Left cardiac atrium (tissue), 4 donors: ENCODE measurements at places on chromosomes 2 and 18. TPM values are rescaled to one million over a fixed set of nuclear protein-coding genes. Genes with fewer than 3 reads are reported as not detected.

GRCh38 chr18:68667121-68667520 lies 47.8 kb downstream of the TMX3 start:
- DNase-seq: no peak

- DNase-seq: peak; percentile 36
Measured at GRCh38 chr2:176490061-176490861, 221.0 kb downstream of the MTX2 start.

DNA sequence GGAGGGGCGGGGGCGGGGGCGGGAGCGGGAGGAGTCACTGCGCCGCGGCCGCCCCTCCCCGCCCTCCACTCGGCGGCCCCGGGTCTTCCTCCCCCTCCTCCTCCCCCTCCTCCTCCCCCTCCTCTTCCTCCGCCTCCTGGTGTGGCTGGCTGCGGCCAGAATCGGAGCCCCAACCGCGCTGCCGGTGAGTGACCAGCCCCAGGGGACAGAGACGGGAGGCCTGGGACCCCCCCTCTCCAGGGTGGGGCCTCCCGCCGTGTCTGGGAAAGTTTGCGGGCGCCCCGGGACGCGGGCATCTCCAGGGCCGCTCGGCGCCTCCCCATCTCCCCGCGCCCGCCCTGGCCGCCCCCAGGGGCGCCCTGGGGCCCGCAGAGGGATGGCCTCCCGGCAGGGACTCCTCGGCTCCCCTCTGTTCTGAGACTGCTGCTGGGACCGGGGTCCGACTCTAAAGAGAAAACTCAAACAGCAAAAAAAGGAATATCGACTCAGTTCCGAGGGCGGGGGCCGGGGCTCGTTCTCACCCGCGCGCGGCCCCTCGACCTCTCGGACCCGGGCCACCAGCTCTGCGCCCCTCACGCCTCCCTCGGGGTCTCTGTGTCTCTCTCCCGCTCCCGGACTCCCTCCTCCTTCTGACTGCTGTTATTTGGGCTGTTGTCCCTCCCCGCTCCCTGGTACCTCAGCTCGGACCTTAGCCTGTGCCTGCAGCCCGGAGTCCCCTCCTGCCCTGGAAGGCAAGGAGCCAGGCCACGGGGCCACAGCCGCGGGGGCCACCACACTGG lies at the start of gene STON1:
TSS of gene STON1 (plus strand) at position 122 of the 779 bp plus-strand sequence. CDS start 50,480 bp downstream, outside the sequence.
- DNase-seq: peak; percentile 60

DNA sequence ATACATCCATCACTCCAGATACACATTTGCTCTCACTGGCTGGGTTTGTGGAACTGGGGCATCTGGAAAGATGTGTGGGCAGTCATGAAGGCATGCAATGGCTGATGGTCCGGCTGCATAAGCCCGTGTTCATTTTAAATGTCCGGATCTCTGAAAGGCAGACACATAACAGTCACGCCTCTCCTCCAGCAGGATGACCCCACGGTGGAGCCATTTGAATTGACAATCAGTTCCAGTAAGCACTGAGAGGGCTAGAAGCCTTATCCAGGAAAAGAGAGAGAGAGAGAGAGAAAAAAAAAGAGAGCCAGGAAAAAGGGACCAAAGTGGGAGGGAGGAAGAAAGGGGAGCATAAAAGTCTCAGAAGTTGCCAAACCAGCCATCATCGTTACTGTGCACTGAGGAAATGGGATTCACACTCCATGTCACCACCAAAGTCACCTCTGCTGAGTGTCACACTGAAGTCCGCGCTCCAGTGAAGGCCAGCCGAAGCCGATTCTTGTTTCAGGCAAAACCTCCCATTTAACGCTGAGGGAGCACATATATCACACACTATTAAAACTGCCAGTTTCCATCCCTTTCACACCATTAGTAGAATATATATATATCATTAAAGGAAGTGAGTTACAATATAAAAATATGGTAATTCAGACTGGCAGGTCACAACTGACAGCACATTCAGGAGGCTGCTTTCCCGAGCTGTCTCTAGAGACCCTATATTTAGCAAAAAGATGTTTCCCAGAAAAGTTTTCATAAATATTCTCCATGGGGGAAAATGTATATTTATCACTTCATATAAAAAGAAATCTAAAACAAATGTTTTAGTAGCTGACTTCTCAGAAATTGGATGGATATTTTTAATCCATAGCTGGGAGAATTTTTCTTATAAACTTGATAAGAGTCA lies 142.0 kb downstream of the ACTR3 start:
- no peak for DNase-seq

DNA sequence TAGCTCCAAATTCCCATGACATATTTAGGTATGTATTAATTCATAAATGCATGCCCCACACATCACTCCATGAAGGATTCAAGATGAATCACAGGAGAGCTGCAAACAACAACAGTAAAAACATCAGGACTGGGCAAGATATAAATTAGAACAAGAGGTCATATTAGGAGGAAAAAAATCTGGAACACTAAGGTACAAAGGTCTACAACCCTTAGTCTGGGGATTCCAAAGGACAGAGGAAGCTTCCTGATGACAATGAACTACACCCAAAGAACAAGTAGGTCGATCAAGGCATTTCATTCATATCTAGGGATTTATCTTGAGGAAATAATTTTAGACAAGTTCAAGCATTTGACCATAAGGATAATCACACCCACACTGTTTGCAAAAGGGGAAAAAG lies 14.5 kb downstream of the VPS4B start:
- DNase-seq: no peak

DNA sequence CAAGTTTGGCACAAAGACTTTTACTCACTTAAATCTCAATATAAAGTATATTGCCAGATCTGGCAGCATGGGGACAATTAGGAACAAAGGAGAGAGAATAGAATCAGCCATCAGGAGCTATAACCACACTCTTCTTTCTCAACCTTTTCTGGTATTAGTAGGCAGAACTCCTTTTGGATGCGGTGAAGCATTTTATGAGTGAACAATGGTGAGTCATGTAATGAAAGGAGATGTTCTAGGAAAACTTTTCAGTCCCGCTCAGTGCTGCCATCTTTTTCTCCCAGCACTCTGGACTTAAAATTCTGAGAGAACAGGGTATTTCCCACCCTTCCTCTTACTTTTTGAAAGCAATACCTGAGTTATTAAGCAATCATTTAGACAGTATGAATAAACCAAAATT lies 32.2 kb downstream of the PLEKHA3 start:
- no peak for DNase-seq

GRCh38 chr18:3863593-3863992 lies 413.6 kb downstream of the TGIF1 start:
- no peak for DNase-seq

DNA sequence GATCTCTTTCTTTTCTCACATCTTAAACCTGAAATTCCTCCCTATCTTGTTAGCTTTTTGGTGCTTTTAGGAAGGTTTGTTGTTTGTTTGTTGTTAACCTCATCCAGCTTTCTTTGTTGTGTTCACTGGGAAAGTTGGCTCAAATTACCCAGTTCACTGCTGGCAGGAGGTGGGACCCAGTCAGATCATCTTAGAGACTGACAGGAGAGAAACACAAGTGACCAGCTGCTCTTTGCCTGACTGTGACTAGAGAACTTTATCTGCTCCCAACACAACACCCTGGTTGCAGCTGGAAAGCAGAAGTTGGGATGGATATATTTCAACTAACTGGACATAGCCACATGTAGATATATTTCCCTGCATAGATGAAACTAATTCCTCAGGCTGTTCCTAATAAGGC lies 10.0 kb downstream of the MAPK4 start:
- no peak for DNase-seq

PDE1A gene
- total RNA-seq: 11.0 TPM

C1GALT1C1L gene
- 2.7 TPM for total RNA-seq

CYS1 gene
- total RNA-seq: 3.5 TPM

TUBA3E gene
- total RNA-seq: 6.7 TPM

SH3RF3 gene
- total RNA-seq: 9.4 TPM
